ENCODE measurements at places on chromosomes 11 and 22.

DNA sequence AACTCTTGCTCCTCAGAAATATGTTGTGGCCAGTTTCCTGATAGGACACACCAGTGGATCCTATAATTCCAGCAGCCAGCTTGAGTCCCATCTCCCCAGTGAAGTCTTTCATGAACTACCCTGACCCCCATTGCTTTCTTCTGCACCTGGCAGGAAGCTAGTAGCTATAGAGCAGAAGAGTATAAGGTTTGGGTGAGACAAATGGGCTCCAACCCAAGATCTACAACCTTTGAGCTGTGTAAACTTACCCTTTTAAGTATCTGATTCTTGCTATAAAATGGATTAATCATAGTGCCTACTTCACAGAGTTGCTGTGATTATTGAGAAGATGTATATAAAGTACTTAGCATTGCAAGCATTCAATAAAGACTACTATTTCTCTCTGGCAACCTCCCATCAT lies 396.9 kb upstream of the CADM1 start:
- DNase-seq, result no peak

GRCh38 chr11:1647901-1648652 lies 18.5 kb downstream of the KRTAP5-5 start:
- no peak for DNase-seq

DNA sequence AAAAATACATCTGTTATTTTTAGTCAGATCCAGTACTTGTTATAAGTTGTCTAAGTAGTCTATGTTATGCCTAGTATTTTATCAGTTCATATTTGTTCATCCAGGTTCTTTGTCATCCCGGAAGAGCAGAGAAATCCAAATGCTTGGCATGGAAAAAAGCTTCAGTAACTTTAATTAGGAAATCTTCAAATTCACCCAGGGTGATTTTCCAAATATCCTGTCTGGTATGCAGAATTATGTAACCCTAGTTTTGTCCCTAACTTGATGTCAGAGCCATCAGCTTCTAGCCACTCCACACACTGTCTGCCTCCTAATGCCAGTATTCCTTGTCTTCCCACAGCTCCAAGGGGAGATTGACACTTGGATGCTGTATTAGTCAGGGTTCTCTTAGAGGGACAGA lies 216.2 kb downstream of the ARHGAP42 start:
- no peak for DNase-seq

DNA sequence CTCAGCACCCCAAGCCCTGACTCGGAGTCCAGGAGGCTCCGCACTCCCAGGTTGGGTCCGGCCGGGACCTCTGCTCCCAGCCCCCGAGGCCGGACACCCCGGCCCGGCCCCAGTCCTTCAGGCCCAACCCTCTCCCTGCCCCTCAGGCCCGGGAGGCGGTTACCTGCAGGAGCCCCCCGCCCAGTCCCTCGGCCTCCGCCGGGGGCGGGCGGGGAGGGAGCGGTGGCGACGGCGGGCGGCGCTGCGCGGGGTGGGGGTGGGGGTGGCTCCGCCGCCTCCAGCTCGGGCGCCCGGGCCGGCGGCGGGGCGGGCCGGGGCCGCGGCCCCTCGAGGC lies 310 bp downstream of the TCF20 start:
- peak; percentile 37 for DNase-seq

DNA sequence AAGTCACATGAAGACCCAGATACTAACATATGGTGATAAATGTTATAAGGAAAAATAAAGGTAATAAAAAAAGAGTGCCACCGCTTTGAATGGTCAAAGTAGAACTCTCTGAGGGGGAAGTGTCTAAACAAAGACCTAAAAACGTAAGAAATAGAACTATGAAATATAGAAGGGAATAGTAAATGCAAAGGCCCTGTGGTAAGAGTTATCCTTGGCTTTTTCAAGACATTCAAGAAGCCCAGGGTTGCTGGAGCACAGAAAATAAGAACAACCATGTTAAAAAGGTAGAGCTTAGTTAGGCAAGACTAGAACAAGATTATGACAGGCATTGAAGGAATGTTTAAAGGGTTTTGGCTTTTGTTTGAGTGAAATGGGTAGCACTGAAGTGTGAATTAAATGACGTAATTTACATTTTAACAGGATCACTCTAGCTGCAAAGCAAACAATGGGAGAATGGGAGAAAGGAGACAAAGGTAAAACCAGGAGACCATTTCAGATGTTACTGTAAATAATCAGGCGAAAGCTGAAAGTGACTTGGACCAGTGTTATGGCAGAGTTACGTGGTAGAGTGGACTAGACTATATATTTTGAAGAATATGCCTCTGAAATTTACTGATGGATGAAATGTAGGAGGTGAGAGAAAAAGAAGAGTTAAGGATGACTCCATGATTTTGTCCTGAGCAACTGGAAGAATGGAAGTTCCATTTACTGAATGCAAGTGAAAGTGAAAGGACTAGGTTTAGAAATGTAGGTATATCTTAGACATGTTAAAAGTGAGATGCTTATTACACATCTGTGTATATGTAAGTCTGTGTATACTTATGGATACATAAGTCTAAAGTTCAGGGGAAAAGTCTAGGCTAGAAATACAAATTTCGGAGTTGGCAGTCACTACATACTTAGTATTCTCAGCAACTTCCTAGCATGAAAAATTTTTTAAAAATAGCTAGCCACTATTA lies 28.5 kb downstream of the BTBD10 start:
- no peak for DNase-seq

GRCh38 chr11:83819931-83820549 lies 533.9 kb upstream of the CCDC90B start:
- DNase-seq, result no peak

DNA sequence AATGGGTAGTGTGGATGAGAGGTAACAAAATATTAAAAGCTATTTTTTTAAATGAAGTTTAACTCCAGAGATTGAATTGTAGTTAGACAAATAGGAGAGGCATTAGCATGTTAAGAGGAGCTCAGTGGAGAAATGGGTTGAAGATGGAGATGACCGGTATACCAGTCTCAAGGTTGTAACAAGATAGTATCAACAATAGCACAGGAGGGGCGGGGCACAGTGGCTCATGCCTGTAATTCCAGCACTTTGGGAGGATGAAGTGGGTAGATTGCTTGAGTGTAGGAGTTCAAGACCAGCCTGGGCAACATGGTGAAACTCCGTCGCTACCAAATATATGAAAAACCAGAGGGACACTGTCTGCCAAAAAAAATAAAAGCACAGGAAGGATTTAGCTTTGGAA lies 6.0 kb upstream of the ANKRD42 start:
- DNase-seq, result no peak

DNA sequence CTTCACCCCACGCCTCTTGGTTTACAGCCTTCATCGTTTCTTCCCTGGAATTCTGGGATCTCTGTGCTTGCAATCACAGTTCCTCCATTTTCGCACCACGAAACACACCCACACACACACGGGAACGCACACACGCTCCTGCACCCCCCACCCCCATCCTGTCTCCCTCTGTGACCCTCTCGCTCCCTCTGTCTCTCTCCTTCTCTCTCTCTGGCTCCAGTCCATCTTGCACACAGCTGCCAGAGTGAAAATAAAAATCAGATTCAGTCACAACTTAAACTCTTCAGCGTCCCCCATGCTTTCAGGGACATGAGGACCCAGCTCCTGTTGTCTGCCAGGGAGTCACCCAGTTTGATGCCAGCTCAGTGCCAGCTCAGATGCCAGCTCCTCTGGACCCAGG lies 3.0 kb downstream of the GAL start:
- DNase-seq, result no peak

GRCh38 chr22:26072621-26073020 lies 96.6 kb upstream of the SEZ6L start:
- no peak for DNase-seq

GRCh38 chr11:64060861-64061444 lies 25.2 kb downstream of the FLRT1 start:
- DNase-seq, result peak; percentile 59

DNA sequence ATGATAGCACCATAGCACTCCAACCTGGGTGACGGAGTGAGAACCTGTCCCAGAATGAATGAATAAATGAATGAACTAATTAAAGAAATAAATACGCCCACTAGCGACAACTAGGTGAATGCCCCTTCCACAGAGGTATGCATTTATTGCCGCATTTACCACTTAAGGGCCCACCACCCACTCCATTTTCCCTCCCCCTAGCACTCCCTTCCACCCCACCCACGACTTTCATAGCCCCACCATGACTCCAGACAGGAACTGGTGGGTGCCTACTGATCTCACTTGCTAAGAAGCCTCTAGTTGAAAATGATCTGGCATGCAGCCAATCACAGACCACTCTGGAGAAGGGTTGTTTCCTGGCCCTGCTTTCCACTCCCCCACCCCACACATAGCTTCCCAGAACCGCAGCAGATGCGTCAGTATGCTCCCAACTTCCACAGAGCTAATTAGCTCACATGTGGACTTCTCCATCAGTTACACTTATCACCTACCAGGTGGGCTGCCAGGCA lies 167.6 kb downstream of the WT1 start:
- DNase-seq, result no peak

DNA sequence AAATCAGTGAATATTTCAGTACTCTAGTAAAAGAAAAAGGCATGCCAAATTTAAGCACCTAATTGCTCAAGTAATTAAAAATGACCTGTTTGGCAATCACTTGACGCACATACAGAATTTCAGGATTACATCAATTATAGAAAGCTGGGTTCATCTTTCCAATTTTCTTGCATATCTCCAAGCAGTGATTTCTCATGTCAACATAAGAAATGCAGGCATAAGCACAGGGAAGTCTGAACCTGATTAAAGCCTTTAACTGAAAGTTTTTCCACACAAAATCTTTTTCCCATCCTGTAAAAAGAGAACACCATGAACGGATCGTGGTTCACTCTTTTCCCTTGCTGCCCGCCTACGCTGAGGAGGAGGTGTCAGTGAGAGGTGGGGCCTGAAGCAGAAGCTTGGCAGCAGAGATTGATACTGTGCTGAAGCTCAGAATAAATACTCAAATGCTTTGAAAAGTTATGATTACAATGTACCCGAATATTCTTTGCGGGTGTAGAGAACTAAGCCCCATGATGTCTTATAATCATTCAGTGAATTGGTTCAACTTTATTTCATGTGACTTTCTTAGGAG lies 704.1 kb upstream of the CCDC90B start:
- DNase-seq, result no peak

DNA sequence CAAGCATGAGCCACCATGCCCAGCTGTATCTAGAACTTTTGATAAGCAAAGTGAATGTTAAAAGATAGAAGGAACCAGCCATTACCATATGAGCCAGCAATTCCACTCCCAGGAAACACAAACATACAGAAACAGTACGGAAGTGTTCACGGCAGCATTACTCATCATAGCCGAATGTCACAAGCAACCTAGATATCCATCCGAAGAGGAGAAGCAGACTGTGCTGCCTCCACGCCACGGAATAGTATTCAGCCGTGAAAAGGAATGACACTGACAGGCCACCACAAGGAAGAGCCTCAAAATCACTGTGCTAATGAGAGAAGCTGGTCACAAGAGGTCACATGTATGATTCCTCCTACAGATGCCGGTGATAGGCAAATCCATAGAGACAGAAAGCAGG lies 17.6 kb upstream of the MGAT3 start:
- no peak for DNase-seq

DNA sequence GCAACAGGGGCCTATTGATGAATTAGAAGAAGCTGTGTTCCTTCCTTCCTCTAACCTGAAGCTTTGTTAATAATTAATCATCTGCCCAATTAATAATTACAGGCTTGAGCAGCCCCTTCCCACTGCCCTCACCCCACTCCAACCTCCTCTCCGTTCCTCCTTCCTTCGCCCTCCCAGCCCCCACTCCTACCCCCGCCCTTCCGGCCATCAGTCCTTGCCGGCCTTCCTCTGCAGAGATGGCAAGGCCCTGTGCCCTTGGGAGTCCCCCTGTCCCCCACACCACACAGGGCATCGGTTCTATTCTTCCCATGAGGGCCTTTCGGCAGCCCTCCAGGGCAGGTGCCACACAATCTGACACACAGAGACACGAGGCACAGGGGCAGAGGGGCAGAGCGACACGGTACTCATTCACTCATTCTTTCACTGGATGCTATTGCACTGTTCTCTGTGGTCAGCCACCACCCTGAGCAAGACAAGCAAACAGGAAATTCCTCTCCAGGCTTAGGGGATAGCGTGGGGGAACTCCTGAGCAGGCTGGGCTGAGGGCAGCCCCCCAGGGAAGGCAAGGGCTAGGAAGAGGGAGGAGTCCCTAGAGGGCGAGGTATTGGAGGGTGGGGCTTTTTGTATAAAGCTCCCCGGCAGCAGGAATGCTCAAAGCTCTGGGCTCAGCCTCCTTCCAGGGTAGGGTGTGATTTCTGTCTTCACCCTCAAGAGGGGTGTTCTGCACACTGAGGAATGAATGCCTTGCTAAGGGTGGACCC lies 14.7 kb downstream of the MGAT3 start:
- DNase-seq, result no peak

DNA sequence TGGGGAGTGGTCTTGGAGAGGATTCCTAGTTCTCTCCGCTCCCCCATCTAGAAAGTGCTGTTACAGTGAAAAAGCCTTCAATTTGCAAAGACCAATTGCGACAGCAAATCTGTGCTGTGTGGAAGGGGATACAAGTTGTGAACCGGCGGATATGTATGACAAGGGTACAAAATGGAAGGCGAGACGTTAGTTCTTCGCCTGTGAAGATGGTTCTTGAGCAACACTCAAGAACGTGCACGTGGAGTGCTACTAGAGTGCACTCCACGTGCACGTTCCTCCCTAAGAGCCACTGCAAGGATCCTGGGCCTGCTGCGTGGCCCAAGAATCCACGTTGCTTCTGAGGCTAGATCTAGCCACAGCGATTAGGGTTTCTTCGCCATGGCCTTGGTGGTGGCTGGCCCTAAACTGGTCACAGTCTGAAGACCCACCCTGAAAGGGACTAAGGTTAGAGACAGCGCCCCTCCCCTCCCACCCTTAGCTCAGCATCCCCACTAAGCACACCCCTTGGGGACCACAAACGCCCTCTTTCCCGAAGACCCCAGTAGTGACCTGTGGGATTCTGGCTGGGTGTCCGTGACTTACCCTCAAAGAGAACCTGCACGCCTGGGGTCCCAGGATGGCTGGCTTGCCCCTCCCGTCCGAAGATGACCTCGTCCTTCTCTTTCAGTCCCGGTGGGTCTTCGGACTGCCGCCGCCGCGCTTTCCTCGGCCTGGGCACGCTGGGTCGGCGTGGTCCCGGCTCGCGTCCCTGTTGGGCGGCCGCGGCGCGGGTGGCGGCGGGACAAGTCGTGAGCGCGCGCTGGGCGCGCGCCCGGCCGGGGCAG lies 519 bp upstream of the PDE3B start:
- peak; percentile 6 for DNase-seq

- DNase-seq, result no peak
Measured at GRCh38 chr22:49015459-49015858, 812.2 kb downstream of the BRD1 start.

DNA sequence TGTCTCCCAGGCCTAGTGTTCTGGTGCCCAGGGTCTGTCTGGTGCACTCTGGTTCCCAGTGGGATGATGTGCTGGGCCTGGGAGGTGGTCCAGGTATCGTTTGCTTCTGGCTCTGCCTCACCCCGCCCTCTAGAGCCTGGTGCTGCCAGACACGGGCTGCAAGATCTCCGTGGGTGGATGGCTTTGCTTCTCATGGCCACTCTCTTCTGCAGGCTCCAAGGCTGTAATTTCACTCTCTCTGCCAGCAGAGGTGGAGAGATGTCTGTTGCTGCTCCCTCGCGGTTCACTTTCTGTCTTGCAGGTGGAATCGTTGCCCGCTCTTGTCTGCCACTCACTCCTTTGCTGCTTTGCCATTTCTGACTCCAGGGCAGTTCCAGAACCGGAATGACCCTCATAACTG lies 13.4 kb downstream of the NADSYN1 start:
- DNase-seq, result no peak

- DNase-seq, result no peak
Measured at GRCh38 chr22:50141891-50142363, 28.6 kb upstream of the PANX2 start.
